AG08396 (cell line): ENCODE measurements at places on chromosomes 1 and 21.

GRCh38 chr1:236124965-236125364 is 17.4 kb upstream of the GPR137B start:
- no peak for DNase-seq

DNA sequence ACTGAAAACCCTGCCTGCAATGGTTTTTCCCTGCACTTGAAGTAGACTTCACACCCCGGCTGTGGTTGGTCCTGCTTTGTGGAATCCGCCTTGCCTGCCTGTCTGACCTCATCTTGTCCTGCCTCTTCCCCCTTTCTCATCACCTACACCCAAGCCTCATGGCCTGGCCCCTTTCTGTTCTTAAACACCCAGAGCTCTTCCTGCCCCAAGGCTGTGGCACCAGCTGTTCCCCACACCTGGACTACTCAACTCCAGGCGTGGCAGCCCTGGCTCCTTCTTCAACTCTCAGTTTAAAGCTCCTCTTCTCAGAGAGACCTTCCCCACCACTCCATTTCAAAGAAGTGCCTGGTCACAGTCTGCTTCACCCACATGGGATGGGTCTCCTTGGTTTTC is 27.0 kb downstream of the KIAA1614 start:
- DNase-seq, result no peak

DNA sequence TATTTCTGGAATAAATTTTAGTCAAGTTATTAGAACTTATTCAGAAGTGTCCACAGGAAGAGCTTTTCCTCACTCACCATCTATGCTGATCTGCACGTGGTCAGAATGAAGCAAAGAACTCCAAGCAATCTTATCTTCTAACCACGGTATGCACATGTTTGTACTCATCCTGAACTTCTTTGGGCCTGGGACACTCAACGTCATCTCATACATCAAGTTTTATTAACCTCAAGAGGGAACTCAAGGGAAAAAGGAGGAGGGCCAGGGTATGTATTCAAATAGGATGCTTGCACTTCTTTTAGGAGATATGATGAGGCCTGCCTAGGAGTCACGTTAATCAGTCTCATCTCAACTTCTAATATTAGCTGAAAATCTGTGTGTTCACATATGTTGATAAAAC is 142.5 kb downstream of the C1orf94 start:
- no peak for DNase-seq

GRCh38 chr1:101116006-101116405 is 90.4 kb upstream of the DPH5 start:
- DNase-seq, result no peak

DNA sequence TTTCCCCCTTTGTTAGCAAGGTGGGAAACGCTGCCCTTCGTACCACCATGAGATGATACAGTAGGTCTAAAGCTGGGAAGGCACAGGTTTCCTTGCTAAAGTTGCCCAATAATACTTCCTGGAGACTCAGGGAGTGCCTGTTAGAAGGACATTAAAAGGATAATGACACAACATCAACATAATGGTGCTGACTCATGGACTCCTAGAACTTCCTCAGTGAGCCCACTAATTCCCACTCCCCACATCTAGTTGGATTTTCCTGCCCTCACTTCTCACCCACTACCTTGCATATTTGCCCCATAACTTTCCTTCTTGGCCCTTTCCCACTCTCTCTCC is 17.5 kb downstream of the CFAP45 start:
- DNase-seq, result no peak
